ENCODE measurements at places on chromosomes 2 and 18. TPM values are rescaled to one million over a fixed set of nuclear protein-coding genes. Genes with fewer than 3 reads are reported as not detected.

The NEU2 gene
- total RNA-seq, result not detected

The RAB11FIP5 gene
- total RNA-seq, result 17.9 TPM

The ARHGEF33 gene
- 0.32 TPM for total RNA-seq

The GALNT13 gene
- total RNA-seq, result not detected

The FTCDNL1 gene
- total RNA-seq, result 3.3 TPM

The COL4A4 gene
- 10.3 TPM for total RNA-seq

DNA sequence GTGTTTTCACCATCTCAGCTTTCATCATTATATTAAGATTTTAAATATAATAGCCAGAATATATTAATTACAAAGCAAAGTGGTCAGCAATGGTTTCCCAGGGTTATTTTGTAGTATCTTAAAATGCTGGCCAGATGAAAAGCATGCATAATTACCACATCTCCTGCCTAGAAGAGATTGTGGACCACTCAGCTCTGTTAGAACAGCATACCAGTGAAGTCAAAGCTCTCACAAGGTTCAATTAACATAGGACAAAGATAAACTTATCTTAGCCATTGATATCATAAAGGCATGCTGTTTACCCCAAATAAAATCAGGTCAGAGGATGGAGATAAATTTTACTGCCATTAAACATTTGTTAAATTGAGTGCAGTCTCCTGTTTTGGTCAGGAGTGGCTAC lies 19.3 kb upstream of the PDE1A start:
- DNase-seq, result no peak

DNA sequence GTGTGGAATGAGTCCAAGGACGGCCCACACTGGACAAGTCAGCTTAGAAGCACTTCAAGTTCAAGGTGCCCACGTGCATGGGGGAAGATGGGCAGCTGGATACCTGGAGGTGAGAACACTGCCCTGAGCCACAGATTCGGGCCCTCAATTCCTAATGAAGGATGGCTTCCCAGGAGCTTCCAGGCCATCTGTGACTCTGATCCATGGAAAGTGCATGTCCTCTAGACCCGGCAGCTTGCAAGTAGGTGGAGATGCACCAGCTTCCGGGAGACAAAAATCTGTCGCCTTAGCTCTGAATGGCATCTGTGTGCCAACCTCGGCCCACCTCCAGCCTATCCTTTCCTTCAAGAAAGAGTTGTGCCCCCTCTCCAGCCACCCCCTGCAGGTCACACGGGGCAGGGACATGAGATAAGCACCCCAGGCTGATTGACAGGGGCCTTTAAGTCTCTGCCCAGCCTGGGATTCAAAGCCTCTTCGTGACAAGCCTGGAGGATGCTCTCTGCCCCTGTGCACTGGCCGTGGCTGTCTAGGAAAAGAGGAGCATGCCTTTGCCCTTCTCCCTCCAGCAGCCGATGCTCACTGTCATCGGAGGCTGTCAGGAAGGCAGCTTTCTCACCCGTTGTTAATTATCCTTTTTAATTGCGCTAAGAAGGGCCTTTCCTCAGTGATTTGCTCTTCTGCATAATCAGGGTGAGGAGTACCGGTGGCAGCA lies 65.5 kb downstream of the BIN1 start:
- no peak for DNase-seq

DNA sequence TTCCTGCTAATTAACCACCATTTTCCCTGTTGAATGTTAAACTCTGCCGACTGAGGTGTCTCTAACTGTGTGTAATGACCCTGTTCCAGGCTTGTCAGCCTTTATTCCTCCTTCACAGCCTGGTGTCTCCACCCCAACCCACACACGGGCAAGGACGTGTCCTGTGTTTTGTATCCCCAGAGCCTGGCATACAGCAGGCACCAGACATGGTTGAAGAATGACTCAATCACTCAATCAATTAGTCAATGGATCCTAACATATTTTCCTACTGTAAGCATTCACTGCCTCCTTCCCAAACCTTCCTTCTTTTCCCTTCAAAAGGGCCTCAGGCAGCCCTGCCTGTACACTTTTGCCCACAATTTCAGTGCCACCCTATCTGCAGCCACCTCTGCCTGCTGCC lies 2.7 kb upstream of the TNS1 start:
- DNase-seq, result no peak

GRCh38 chr2:79832511-79833234 lies 319.8 kb downstream of the CTNNA2 start:
- no peak for DNase-seq

DNA sequence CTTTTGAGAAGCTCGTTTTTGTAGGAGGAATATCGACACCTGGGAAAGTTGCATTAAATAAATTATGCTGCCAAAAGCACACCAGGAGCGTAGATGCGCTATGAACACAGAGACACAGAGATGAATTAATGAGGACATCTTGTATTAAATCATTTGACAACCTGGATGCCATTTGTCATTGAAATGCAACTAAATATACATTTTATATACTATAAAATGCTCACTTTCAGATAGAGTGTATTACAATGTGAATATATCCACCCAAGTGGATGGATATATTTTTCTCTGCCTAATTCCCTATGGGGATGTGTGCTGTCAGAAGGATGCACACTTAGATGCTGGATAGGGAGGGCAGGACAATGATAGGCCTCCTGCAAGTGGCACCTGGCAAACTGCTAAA lies 426.2 kb downstream of the RIT2 start:
- no peak for DNase-seq

GRCh38 chr18:55179425-55179824 lies 220.2 kb upstream of the CCDC68 start:
- no peak for DNase-seq

DNA sequence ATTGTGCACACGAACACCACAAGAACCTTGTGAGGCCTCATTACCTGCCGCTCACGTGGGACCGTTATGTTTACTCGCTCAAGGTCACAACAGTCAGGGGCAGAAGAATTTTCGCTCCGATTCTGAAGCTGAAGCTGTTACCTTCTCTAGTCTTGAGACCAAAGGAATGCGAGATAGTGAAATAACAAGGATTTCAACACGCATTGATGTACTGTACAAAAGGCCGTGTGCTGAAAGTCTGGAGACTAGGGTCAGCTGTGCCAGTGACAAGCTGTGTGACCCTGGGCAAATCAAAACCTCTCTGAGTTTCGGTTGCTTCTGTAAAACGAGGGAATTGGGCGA lies 583 bp downstream of the NEMP2 start:
- no peak for DNase-seq

DNA sequence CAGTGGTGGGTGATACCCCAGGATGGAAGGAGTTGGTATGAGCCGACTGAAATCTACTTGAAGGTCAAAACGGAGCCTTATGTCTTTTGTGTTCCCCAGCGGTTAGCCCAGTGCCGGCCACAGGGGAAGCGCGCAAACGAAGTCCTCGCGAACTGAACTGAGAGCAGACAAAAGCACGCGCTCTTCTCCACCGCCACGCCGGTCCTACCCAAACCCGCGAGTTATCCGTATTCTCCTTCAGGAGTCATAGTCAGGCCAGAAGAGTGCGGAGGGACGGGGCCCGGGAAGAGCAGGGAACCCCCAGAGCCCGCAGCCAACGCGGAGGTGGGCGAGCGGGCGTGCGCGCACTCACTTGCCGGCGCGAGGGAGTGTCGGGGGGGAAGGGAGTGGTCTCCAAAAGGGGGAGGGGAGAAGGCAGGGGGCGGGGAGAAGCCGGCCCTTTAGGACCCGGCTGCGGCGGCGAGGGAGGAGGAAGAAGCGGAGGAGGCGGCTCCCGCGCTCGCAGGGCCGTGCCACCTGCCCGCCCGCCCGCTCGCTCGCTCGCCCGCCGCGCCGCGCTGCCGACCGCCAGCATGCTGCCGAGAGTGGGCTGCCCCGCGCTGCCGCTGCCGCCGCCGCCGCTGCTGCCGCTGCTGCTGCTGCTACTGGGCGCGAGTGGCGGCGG lies at the start of gene IGFBP2:
Gene IGFBP2, plus strand, starts transcription at position 469 of the 664 bp plus-strand sequence. Its CDS starts 104 bp downstream, at position 573.
- DNase-seq, result peak; percentile 58

- no peak for DNase-seq
Measured at GRCh38 chr2:11236335-11236734, 81.1 kb downstream of the SLC66A3 start.

DNA sequence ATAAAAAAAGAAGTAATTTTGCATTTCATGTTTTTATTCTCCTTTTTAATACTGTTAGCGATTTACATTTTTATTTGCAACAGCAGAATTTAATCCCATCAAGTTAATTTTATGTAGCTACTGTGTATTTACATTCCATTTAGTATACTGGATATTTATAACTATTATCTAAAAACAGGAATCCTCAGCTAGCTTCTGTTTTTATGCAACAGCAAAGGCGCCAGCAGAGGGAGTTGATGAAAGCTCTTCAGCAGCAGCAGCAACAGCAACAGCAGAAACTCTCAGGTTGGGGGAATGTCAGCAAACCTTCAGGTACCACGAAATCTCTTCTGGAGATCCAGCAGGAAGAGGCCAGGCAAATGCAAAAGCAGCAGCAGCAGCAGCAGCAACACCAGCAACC lies 26.2 kb upstream of the SNORC start:
- no peak for DNase-seq

- no peak for DNase-seq
Measured at GRCh38 chr2:88139203-88139702, 11.4 kb upstream of the FABP1 start.

DNA sequence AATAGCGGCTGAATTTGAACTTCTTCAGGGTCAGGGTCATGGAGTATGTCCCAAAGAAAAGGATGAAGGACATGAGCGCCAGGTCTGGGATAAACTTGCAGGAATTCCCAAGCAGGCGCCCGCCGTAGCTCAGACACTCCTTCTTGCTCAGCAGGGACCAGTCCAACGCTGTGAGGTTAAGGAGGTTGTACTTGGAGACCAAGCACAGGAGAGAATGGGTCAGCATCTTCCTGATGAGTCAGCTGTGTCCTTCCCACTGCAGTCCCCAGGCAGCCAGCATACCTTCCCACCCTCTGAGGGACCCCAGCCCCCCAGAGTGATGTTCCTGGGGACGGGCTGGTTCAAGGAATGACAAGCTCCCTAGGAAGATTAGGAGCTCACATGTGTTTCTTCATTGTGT lies 40.9 kb downstream of the MTHFD2 start:
- no peak for DNase-seq

DNA sequence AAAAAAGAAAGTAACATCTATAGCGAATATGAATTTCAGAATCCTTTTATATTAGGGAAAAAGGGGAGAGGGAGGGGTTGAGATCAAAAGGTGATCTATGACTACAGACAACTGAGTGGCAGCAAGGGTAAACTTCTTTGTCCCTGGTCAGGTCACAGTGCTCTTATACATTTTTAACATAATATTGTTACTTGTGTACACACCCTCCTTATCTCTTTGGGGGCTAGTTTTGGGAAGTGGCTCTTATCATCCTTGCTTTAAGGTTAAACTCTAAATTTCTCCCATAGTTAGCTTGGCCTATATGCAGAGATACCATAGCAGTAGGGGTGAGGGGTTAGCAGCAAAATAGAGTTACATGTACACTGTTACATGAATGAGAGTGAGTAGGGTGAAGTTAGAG lies 31.6 kb upstream of the ATG16L1 start:
- DNase-seq, result no peak

DNA sequence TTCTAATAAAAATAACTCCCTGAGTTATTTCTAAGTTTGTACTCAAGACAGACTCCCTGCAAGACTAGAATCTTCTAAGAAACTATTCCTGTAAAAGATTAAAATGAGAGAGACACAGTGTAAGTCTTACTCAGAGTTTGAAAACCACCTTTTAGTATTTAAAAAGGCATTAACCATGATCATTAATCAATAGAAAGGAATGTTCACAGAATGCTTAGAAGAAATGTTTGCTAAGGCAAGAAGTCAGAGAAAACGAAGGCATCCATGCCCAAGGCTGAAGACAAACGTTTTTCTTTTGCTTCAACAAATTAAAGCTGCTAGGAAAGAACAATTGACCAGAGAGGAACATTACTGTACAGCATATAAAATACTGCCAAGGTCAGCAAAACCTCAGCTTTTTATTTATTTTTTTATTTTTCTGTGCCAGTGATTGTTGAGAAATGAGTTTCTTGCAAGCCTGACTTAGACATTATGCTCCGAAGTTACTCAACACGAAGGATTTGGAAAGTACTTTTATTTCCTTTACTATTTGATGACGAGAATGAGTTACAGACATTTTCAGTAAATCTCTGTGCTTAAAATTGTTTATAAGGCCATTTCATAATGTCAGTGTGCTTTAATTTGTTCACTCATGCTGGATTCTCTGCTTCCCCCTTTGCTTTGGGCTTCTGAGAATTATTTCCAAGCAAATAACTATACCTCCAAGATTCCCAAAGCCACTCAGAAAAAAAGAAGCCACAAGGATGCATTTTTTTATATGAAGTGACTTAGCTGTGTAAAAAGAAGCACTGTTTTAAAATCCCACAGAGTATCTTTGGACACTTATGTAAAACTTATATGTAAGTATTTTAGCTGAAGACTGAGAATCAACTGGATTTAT lies 20.5 kb downstream of the RND3 start:
- no peak for DNase-seq

DNA sequence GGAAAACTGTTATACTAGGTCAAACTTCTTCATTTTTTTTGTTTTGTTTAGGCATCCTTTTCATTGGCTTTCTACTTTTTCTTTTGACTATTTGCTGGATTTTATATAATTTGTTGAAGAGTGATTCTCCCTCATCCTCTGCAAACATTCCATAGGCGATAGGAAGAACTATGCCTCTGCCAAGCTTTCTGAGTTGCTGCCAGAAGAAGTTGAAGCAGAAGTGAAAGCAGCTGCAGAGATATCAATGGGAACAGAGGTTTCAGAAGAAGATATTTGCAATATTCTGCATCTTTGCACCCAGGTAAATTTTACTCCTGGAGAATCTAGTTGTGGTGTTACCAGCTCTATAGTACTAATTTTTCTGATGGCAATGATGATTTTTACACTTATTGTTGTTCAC lies 25.4 kb downstream of the NOP58 start:
- DNase-seq, result no peak

DNA sequence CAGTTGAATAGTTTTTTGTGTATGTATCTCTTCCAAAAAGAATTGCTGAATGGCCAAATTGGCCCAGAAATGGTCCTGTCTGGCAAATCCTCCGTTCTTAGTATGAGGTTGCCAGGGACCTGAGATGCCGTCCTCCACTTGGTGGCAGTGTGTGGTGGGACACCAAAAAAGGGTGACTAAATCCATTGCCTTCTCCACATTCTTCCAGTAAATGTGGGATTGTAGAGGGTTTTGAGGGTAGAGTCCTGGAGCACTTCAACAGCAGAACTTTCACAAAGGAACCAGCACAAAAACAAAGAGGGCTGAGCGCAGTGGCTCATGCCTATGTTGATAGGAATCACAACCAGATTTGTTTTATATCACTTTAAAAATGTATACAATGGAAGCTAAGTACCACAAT lies 199.9 kb downstream of the BCL2 start:
- no peak for DNase-seq

- no peak for DNase-seq
Measured at GRCh38 chr2:269356-270030, 4.7 kb downstream of the ACP1 start.

- DNase-seq, result no peak
Measured at GRCh38 chr2:120870467-120870788, 134.8 kb downstream of the GLI2 start.

DNA sequence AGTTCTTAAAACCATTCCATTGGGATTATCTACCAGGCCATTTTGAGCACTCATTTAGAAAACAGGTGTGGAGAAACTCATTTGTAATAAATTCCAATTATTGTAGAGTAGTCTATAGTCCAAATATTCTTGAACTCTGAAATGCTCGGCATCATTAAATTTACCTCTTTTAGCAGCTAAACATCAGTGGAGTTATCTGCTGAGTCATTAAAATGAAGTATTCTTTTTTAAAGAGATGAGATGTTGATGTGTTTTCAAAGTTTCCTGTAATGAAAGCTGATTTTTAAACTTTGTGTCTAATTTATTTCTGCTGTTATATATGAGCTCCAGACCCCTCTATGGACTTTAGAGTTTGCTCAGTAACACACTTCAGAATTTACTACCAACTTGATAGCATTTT lies 1635.2 kb downstream of the SUCLG1 start:
- no peak for DNase-seq

- DNase-seq, result no peak
Measured at GRCh38 chr2:198146346-198146940, 342.1 kb downstream of the PLCL1 start.
